Colonic mucosa (tissue), 4 donors: ENCODE measurements at places on chromosomes 12 and 14. TPM values are rescaled to one million over a fixed set of nuclear protein-coding genes. Genes with fewer than 3 reads are reported as not detected.

Gene LRRK2
- 1.7 TPM for total RNA-seq

DNA sequence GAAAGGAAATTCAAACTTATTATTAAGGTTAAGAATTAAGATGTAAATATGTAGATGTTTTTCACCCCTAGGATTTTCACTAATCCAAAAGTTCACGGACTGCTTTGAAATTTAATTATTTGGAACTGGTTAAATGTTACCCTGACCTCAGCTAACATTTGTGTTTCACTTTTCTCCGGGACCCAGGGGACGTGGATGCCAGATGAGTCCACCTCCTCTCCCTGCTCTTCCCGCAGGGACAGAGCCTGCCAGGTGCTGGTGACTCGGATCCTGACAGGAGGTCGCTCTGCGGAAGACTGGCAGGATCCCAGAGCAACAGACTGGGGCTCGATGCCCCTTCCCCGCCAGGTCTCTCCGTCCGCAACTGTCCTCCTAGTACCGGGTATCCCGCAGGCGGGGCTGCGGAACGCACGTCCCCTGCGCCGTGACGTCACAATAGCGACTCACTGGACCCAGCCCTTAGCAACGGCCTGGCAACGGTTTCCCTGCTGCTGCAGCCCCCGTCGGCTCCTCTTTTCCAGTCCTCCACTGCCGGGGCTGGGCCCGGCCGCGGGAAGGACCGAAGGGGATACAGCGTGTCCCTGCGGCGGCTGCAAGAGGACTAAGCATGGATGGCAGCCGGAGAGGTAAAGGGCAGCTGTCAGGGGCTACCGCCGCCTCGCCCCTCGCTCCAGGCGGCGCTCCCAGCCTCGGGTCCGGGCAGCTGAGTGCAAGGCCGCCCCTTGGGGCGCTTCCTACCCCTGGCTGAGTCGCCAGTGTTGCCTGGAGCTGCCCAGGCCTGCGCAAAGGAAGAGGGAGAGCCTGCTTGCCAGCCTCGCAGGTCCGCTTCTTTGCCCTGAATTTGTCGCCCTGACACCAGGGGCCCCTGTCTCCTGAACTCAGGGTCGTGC lies at the start of gene SPATA7:
SPATA7 (plus strand) TSS at position 446 of the 890 bp plus-strand sequence; CDS start at position 608, 162 bp downstream.
- DNase-seq = peak; percentile 95

DNA sequence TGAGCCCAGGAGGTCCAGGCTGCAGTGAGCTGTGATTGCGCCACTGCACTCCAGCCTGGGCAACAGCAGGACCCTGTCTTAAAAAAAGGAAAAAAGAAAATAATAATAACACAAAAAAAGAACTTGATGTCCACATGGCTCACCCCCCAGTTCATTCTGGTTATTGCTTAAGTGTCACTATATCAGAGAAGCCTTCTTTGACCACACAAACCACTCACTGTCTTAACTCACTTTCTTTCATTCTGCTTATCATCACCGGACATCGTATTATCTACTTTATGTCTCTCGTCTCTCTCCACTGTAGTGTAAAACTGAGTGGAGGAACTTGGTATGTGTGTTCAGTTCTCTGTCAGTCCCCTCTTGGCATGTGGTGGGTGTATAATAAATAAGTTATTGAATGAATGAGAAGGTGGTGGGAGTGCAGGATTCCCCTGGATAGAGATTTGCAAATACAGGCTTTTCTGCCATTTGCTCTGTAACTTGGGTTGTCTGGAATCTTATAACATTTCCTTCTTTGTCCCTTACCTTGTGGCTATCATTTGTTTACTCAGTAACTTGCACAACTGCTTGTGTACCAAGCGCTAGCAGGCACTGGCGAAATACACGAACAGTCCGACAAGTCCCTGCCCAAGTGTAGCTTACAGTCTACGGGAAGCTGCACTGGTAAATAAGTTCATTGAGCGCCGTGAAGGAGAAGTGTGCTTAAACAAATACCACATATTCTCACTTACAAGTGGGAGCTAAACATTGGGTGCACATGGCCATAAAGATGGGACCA lies 86.6 kb upstream of the TRAF3 start:
- DNase-seq = no peak

GRCh38 chr14:94355191-94355794 lies 32.2 kb upstream of the SERPINA6 start:
- peak; percentile 40 for DNase-seq

Gene CRACR2A
- 54.8 TPM for total RNA-seq

Gene NANOG
- not detected for total RNA-seq

Gene YAF2
- 24.4 TPM for total RNA-seq

DNA sequence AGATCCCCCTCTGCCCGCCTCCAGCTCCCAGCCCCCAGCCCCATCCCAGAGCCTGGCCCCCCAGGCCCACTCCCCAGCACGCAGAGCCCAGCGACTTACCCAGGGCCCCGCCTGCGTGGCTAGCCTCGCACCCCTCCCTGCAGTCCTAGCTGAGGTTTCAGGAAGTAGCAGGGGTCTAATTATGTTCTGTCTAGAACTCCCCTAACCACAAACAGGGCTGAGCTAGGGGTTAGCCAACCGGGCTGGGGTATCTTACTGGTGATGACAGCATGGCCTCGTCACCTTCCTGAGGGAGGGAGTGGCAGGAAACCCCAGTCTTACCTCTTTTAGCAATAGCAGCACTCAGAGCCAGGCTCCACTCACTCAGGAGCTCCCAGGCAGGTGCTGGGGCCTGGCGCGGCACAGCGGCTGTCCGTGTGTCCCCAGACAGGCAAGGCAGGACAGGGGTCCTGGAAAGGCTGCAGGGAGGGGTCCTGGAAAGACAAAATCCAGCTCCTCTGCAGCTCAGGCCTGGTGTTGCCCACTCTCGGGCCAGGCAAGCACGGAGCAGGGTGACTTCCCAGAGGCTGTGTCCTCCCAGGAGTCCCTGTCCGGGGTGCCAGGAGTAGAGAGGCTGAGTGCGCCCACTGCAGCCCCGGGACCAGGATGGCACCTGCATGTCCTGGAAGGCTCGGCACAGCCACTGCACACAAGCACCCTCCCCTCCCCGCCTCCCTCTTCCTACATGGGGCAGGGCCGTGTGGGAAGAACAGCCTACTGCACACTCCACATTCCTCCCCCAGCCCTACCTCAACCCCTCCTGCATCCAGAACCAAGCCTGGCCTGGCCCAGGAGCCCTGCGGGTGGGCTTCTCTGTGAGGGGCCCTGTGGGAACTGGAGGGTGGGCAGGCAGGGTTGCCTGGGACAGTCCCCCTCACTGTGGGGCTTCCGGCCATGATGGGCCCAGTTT lies at the start of gene GPR132:
GPR132 (minus strand) TSS at position 151 of the 949 bp plus-strand sequence. CDS start 10,010 bp downstream, outside the sequence.
- peak; percentile 46 for DNase-seq

GRCh38 chr12:6327229-6328041 lies 14.4 kb downstream of the TNFRSF1A start:
- no peak for DNase-seq

DNA sequence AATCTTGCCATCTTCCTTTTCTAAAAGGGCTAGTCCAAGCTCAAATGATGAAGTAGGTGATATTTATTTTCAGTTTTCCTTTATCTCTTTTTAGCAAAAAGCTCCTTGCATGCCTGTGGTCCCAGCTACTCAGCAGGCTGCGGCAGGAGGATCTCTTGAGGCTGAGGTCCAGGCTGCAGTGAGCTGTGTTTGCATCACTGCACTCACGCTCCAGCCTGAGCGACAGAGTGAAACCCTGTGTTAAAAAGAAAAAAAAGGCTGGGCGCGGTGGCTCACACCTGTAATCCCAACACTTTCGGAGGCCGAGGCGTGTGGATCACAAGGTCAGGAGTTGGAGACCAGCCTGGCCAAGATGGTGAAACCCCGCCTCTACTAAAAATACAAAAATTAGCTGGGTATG lies 5.0 kb downstream of the TMEM116 start:
- no peak for DNase-seq
